ENCODE measurements at places on chromosomes 12 and 14.

GRCh38 chr12:53197011-53197640, 9.9 kb downstream of the ITGB7 start:
- DNase-seq, result no peak

DNA sequence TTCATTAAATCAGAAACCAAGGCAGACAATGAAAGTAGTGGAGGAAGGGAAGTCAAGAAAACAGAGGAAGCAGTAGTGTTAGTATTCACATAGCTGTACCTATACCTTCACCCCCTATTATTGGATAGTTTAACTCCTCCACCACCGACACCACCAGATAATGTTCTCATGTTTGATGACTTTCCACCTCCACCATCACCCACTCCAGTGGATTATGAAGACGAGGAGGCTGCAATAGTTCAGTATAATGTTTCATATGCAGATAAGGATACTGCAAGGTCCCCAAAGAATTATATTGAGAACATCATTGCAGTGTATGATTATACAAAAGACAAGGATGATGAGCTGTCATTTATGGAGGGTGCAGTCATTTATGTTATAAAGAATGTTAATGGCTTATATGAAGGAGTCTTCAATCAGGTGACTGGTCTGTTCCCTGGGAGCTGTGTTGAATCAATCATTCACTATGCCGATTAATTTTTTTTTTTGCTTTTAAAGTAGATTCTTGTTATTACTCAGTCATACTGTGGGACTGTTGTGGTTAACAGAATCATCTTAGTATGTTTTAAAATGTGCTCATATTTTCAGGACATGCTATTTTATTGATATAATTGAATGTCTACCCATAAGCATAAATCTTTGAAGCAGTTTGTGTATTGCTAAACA, 32.2 kb upstream of the KTN1 start:
- no peak for DNase-seq

GRCh38 chr14:96168581-96168980, 36.1 kb upstream of the BDKRB2 start:
- no peak for DNase-seq

- no peak for DNase-seq
Measured at GRCh38 chr14:92490239-92490959, 23.2 kb upstream of the RIN3 start.

DNA sequence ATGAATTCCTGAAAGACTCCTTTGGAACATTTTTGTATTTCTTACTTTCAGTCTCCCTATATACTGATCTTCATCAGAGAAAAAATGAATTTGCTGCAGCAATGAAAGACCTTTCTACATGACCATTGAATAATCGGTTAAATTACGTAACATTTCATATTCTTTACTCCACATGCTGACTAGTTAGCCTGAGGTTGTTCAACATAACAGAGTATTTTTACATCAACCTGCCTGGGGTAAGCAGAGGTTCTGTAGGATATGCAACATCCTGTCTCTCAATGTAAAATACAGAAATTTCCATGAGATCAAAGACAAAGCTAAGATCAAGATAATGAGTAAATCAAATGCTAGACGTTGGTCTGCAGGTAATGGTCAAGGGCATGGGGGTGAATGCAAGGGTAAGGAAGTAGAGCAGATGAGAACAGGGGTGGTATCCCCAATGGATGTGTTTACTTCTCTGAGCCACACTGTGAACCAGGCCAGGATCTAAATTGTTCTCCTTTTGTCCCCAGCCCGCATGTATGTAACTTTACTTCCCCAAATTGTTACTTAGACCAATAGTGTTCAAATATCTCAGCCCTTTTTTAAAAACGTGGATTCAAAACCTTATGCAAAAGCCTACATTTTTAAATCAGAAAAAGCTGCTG, 45.4 kb downstream of the DUSP6 start:
- no peak for DNase-seq

DNA sequence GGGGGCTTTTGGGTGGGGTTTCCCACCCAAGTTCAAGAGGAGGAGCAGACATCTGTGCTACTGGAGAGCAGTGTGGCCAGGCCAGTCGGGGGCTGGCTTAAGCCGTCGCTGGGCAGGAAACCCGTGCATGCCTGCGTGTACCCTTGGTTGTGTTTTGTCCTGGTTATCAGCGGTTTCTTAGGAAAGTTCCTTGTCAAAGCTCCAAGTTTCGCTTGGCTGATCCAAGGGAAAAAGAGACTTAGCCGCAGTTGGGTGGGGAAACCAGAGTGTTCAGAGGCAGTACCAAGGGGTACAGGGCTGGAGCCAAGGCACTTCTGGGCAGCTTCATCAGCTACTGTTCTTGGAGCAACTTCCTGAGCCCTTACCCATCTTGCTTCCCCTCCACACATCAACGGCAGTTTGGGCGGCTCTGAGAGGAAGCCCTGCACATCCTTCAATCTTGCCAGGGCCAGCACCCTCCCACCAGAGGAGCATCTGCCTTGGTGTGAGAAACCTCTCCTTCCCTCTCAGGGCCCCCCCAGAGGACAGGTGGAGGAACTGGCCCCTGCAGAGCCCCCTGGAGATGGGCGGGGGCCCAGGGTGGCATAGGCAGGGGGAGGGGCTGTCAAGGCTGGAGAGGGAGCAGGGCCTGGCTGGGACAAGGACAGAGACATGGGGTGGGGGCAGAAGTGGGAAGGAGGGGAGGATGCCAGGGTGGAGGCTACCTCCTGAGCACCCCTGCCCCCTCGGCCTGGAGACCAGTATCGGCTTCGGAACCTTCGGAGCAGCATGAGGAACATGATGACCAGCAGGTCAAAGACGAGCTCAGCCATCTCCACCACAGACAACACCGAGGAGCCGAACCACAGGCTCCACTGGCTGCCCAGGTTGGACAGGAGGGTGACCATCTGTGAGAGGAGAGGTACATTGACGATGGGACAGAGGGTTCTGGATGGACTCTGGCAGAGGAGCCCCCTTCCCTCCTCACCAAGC, 5.8 kb upstream of the TNFRSF1A start:
- no peak for DNase-seq

DNA sequence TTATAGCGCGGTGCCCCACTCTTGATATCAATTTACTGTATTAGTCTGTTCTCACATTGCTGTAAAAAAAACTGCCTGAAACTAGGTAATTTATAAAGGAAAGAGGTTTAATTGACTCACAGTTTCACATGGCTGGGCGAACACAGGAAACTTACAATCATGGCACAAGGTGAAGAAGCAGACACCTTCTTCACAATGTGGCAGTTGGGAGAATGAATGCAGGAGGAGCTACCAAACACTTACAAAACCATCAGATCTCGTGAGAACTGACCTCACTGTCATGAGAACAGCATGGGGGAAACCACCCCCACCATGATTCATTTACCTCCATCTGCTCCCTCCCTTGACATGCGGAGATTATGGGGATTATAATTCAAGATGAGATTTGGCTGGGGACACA, 42.3 kb downstream of the FBXO34 start:
- DNase-seq, result no peak

GRCh38 chr12:120962532-120963020, 15.8 kb upstream of the HNF1A start:
- DNase-seq, result no peak

DNA sequence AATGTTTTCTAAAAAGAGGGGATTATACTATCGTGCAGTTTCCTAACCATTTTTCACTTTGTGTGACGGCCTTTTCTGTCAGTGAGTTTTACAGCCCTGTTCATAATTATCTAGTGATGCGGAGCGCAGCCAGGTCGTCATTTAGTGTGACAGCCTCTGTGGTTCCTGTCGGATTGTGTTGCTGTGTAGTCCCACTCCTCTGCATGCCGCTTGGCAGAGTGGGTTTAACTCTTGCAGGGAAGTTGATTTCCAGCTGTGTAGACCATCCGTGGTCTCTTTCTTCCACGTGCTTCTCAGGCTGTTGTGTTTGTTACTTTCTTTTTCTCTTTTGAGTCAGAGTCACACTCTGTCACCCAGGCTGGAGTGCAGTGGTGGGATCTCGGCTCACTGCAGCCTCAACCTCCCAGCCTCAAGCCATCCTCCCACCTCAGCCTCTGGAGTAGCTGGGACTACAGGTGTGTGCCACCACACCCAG, 8.6 kb downstream of the RAN start:
- no peak for DNase-seq

DNA sequence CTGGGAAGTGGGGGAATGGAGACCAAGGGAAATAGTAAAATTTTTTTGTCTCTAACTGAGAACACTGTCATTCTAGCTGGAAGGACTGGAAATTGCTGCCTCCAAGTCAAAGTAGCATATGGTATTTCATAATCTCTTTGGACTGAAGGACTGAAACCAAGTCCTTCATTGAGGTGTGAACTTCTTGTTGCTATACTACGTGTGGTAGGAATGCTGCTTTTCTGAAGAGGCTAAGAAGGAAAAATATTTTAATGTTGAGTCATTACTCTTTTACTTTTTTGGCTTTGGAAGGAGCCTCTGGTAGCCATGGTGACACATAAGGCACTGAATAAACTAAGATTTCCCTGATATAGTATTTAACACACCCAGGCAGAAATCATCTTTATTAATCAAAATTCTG, 465.4 kb downstream of the NPAS3 start:
- no peak for DNase-seq

DNA sequence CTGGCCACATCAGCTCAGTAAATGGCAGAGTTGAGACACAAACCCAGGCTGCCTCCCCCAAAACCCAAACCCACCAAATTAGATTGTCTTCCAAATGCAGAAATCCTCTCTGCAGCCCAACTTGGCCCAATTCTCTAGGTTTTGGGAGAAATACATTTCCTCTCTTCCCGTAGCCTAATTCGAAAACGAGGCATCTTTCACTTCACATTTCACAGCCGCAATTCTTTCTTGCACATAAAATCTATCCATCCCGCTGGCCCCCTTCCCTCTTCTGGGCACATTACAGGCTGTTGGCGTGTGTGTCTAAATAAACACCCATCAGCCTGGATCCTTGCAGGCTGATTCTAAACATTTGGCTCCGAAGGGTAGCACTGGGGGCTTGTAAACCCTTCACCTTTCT, 83.8 kb upstream of the VRK1 start:
- DNase-seq, result no peak

GRCh38 chr12:113802000-113802749, 163.9 kb downstream of the RBM19 start:
- DNase-seq, result no peak

All from DMS153 (cell line).